ENCODE measurements at places on chromosomes 1 and 21. TPM values are rescaled to one million over a fixed set of nuclear protein-coding genes. Genes with fewer than 3 reads are reported as not detected.

Gene SV2A
- total RNA-seq = 7.5 TPM

Gene NEXN
- 0.24 TPM for total RNA-seq

Gene ZNF683
- total RNA-seq = not detected

Gene PCBP3
- 11.6 TPM for total RNA-seq

Gene ZNF695
- total RNA-seq = 0.58 TPM

Gene OLFM3
- not detected for total RNA-seq

Gene SH2D1B
- total RNA-seq = not detected

Gene SPRR1A
- not detected for total RNA-seq

DNA sequence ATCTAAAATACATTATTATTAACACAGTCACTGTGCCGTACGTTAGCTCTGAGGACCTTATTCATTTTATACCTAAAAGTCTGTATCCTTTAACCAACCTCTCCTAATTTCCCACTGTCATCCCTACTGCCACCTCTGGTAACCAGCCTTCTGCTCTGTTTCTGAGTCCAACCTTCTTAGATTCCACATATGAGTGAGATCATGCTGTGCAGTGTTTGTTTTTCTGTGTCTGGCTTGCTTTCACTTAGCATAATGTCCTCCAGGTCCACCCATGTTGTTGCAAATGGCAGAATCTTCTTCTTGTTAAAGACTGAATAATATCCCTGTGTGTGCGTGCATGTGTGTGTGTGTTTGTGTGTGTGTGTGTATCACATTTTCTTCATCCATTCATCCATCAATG, 64.2 kb downstream of the ETS2 start:
- ATAC-seq = no peak

DNA sequence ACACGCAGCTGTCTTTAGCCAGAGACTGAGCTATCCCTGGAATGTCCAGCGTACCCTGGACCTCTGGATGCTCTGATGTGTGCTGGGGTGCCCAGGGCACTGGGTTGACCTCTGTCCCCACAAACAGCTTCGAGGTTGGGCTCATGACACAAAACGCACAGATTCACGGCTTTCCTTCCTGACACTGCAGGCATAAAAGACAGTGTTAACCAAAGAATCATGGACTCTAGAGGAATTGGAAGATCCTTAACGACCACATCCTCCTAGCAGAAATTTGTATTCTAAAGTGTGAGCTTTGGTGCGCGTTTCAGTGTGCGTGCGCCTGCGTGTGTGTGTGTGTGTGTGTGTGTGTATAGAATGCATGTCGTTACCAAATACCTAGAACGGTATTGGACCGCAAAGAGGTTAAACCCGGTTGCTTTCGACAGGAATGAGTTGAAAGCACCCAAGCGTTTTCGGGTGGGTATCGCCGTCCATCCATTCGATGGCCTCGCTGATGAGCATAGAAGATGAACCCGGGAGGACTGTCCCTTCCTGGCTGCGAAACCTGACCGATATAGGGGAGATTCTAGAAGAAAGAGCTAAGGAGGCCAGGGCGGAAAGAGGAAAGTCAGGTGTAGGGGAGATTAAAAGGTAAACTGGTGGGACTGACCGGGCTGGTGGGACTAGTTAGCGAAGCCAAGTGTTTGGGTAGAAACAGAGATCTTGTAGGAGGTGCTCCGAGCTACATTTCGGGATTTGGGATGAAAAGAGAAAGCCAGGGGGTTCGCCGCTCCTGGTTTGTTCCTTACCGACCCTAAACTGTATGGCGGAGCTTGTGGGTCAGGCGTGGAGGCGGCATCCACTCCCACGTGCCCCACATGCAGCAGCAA, 6.8 kb upstream of the LHX9 start:
- ATAC-seq = no peak

- peak; percentile 34 for ATAC-seq
Measured at GRCh38 chr1:224116131-224116530, 2.2 kb downstream of the FBXO28 start.

DNA sequence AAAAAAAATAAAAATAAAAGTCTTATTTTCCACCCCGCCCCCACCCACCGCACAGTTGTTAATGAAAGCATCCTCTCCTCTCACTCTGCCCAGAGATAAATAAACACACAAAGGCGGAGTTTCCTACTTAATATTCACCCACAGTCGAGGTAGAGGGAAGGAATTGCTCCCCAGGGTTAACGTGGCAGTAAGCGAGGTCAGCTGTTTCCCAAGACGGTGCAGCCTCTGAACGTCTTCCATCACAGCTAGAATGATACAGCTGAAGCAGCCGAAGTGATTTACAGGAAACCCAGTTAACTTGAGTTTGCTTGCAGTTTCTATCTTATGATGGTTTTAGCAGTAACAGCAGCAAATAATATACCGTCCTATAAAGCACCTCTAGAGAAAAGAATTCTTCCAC, 283.9 kb downstream of the PBX1 start:
- ATAC-seq = no peak

- no peak for ATAC-seq
Measured at GRCh38 chr21:36990508-36991205, 15.8 kb upstream of the RIPPLY3 start.

DNA sequence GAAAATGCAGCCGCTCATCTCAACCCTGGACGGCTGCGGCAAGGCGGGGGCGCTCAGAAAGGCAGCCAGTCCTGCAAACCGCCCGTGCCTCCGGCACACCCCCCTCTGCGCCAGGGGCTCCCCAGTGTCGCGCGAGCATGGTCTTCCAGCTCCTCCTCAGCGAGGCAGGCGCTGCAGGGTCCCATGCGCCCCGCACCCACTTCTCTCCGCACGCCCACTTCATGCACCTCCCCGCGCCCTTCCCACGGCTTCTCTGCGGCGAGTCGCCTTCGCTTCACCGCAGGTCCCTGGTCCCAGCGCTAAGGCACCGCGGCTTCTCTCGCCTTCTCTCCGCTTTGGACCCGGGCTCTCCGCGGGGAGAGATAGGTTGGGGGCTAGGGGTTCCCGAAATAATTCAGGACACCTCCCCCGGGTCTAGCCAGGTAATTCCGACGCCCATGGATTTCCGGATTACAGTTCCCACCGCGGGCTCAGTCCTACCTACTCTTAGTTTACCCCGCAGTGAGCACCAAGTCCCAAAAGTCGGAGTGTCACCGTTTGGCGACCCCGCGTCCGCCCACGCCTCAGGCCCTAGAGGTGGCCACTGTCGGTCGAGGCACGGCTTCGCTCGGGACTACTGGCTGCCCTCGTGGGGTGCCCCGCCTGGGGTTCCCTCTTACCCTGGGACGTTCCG, 67.5 kb downstream of the SYT2 start:
- ATAC-seq = peak; percentile 22

GRCh38 chr1:235503403-235504121, 690 bp downstream of the B3GALNT2 start:
- no peak for ATAC-seq

DNA sequence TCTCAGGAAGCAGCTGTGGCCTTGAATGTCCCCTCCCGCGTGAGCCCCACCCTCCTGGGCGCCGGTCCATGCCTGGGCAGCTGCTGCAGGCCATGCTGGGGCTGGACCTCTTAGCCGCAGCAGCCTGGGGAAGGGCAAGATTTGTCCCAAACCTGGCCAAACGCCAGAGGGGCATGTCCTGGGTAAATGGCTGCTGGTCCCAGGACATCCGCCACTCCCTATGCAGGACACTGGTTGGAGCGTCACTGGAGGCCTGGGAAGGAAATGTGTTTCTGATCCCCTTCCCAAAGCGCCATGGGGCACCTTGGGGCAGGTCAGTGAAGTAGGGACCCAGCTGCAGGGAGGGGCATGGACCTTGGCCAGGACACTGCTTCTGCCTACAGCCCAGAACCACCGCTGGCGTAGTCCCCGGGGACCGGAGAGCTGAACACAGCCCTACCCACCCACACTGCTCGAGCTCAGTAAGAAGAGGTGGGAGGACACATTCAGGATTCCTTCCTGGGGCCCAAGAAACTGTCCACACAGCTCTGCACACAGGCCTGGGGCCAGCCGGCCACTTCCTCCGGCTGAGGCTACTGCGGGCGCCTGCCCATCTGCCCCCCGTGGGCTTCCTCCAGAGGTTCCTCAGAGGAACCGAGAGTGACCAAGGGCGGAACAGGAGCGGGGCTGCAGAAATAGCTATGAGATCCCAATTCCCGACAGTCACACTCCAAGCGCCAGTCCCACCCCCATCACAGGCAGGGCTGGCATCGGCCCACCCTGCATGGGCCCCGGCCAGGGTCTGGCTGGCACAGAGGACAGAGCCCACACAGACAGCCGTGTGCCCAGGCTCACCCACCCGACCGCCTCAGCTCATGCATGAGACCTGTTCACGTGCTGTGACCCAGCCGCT, 10.8 kb upstream of the PLEKHG5 start:
- no peak for ATAC-seq

DNA sequence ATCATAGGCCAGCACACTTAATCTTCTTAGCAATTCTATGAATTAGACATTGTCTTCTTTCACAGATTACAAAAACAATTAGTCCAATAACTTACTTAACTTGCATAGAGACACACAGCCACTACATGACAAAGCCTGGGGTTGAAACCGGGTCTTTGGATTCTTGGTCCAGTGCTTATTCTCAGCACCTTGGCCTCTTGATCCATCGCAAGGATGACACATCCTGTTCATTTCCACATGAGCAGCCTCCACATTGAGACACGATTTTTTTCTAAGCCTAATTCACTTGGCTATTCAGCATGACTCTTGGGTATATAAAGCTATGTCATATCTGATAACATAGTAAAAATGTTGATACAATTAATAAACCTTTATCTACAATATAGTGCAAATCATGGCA, 221.0 kb upstream of the FOXD3 start:
- ATAC-seq = no peak

GRCh38 chr1:27528818-27529703, 39.1 kb upstream of the WASF2 start:
- ATAC-seq = no peak

- ATAC-seq = no peak
Measured at GRCh38 chr1:15424146-15424667, 14.0 kb upstream of the CTRC start.

DNA sequence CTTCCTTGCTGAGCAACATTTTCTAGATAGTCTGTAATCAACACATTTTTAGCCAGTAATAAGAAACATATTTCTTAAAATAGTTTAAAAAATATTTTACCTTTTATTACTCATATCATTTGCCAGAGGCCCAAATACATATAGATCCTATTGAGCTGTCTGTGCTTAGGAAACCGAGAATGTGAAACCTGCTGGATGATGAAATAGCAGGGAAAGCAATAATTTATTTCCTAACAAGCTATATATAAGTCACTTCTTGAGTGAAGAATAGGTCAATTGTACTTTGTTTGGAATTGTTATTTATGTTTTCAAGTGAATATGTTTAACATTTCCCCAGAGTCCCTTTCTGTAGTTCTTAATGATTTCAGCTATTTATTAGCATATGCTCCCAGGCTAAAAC, 339.9 kb upstream of the TMPRSS15 start:
- ATAC-seq = no peak

- ATAC-seq = peak; percentile 60
Measured at GRCh38 chr1:169584483-169585144, 1.7 kb downstream of the F5 start.

GRCh38 chr1:196155586-196155985, 452.7 kb downstream of the KCNT2 start:
- no peak for ATAC-seq

GRCh38 chr1:209609041-209609790, 25.7 kb downstream of the CAMK1G start:
- no peak for ATAC-seq

Data from activated T-helper 17 cell treated with anti-CD3 and anti-CD28 coated beads, Interleukin-2, amount 50 U/mL, for 72 hours (primary cell).